CD4-positive, alpha-beta T cell treated with Interleukin-21 for 1 hour (primary cell): ENCODE measurements at places on chromosomes 1 and 21.

GRCh38 chr1:189152685-189153084 is 1325.0 kb downstream of the BRINP3 start:
- no peak for DNase-seq

- no peak for DNase-seq
These were observed 62.1 kb downstream of the PLPPR4 start for GRCh38 chr1:99326215-99326949.

DNA sequence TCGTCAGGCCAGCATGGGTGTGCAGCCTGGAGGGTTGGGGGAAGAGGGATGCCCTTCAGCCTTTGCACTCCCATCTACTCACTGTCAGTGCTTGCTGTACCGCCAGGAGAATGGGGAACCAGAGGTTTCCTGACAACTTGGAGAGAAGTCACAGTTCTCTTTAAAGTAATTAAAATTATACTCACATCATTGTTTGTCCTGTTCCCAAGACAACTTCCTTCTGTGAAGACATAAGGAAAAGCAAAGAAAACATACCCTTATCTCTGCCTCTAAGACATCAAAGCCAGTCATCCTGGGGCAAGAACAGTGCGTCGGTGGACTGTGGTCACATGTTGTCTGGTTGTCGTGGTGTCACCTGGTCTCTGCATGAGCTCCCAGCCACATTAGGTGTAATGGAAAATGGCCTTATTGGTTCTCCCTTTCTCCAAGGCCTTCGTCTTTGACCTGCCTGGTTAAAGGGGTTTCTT is 17.6 kb downstream of the TRAF5 start:
- no peak for DNase-seq

- no peak for DNase-seq
These were observed 28.0 kb downstream of the BLZF1 start for GRCh38 chr1:169395955-169396354.

GRCh38 chr1:31691951-31692350 is 11.9 kb downstream of the COL16A1 start:
- DNase-seq: no peak

DNA sequence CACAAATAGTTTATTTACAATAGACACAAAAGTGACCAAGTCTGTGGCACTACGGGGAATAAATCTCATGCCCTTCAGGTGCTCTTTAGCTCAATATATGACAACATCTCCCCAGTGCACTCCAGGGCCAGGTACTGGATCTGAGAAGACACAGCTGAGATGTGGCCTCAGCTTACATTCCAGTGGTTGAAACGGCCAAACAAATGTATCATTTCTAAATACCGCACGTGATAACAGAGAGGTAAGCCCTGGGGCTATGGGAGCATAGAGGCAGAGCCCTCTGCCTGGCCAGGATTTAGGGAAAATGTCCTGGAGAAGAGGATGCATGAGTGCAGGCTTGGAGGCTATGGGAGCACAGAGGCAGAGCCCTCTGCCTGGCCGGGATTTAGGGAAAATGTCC is 630.5 kb downstream of the SMYD3 start:
- DNase-seq: no peak

GRCh38 chr1:26496861-26497260 is 24.6 kb downstream of the HMGN2 start:
- DNase-seq: no peak
